ENCODE measurements at places on chromosomes 16 and 17.

DNA sequence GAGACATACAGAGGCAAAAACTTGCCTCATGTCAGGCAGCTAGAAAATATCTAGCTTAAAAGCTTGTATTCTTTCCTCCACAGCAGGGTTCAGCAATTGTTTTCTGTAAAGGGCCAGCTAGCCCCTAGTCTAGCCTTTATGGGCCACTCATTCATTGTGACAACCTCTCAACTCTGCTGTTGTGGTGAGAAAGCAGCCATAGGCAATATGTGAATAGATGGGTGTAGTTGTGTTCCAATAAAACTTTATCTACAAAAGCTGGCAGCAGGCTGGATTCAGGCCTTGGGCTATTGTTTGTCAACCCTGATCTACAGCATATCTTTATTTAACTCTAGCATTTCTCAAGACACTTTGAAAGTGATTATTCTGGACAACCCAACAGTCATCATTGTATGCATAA lies 46.4 kb upstream of the CDYL2 start:
- DNase-seq: no peak

DNA sequence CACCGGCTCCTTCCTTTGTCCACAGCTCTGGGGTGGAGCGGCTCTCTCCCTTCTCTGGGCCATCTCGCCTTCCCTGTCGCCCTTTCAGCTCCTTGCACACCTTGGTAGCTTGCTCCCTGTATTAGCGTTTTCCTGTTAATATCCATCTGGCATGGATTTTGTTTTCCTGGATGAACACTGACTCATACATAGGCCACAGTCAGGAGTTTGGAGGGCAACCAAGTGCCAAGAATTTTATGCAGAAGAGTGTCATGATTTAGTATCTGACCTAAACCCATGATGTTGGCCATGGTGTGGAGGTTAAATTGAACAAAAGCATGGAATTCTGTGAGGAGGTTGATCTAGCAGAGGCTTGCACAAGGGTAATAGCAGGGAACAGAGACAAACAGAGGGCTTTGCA lies 180.9 kb downstream of the AIPL1 start:
- DNase-seq: no peak

- no peak for DNase-seq
These were observed 4.6 kb upstream of the NPIPB2 start for GRCh38 chr16:11946433-11946832.

- DNase-seq: no peak
These were observed 20.4 kb upstream of the CDYL2 start for GRCh38 chr16:80824623-80825364.

GRCh38 chr17:12231355-12231682 lies 210.6 kb downstream of the MAP2K4 start:
- no peak for DNase-seq

DNA sequence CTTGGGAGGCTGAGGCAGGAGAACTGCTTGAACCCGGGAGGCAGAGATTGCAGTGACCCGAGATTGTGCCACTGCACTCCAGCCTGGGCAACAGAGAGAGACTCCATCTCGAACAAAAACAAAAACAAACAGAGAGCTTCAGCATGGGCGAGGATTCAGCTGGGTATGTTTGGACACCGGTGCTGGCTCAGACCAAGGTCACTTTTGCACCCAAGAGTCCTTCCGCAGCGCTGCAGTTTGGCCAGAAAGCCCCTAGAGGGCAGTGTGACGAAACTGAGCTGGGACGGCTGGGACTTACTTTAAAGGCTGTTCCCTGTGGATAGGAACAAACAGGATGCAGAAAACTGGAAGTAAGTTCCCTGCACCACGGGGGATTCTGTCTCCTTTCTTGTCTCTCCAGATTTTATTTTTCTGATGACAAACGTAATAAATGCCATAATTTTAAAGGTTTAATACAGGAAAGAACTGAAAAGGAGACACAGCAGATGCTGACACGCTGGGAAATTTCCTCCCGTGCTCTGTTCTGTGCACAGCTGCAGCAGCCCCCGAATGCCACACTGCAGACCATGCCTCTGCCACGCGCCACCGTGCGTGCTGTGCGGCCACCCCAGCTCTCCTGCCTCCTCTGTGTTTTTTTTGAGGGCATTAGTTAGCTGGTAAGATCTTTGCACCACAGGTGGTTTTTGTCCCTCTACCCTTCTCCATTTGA lies 25.2 kb upstream of the USP36 start:
- DNase-seq: peak; percentile 39

DNA sequence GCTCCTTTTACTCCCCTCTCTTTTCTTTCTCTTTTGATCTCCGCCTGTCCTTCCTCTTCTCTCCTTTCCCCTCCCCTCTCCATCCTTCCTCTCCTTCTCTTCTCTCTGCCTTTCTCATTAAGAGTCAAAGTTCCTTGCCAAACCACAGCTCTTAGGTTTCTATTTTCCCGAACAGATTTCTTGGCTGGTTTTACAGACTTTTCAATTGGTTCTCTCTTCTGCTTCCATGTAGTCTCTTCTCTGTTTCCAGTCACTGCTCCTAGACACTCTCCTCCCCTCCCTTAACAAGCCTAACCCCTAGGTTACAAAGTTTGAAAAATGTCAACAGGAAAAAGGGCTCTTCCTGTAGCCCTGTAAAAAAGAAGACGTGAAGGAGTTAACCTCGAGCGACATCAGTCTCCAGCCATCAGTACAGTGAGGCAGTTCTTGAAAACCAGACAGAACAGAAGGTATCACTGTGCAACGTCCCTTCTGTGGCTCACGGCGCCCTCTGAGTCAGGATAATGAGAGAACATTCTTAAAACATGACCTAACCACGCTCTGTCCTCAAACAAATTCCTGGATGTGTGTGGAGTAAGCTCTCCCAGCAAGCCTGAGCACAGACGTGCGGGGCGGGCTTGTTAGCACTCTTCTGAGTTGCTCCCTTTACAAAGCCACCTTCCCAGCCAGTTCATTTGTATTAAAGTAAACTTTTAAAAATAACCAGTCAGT lies 11.6 kb upstream of the MARCHF10 start:
- no peak for DNase-seq

- no peak for DNase-seq
These were observed 16.4 kb upstream of the RBFOX3 start for GRCh38 chr17:79627184-79627765.

DNA sequence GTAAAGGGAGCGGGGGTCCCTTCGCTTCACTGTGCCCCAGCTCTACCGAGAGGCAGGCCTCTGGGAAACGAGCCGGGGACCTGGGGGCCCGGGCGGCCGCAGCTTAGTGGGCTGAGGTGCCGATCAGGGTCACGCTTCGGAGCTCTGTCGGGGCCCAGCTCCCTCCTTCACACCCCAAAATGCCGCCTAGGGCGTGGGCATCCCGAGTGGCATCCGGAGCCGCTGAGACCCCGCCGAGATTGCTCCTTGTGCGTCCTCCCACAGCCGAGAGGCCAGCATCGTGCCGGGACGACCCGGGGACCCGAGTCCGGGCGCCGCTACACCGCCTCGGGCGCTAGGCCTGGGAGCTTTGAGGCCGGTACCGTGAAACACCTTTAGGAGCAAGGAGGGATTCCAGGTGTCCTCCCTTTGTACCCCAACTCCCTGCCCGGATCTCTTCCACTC lies 1.3 kb downstream of the SALL1 start:
- no peak for DNase-seq

GRCh38 chr17:45414990-45415881 lies 17.4 kb downstream of the ARHGAP27 start:
- no peak for DNase-seq

DNA sequence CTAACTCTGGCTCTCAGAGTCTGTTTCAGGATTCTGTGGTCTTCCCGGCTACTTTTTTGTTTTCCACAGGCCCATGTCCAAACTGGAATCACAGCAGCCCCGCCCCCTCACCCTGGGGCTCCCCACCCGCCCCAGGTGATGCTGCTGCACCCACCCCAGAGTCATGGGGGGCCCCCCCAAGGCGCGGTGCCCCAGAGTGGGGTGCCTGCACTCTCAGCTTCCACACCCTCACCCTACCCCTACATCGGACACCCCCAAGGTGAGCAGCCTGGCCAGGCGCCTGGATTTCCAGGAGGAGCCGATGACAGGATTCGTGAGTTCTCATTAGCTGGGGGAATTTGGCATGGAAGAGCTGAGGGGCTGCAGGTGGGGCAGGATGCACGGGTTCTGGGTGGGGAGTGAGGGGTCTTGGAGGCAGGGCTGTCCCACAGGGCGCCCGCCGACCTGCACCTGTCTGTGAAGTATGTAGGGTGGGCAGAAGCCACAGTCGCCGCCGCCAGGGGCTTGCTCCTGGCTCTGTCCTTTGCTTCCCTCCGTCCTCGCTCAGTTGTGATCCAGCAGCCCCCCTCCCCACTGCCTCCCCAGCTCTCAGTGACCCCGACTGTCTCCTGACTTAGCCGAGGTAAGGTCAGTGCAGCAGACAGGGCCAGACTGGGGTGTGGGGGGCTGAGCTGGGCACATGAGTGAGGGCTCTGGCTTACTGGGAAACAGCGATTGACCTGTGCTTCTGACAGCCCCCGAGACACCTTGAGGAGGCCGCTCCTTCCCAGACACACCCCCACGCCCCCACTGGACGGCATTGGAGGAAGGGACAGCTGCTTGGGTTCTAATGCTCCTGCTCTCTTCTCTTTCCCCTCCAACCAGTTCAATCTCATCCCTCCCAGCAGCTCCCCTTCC lies 10.0 kb downstream of the TUFM start:
- no peak for DNase-seq

- DNase-seq: no peak
These were observed 51.1 kb upstream of the FOXF1 start for GRCh38 chr16:86459266-86459665.

DNA sequence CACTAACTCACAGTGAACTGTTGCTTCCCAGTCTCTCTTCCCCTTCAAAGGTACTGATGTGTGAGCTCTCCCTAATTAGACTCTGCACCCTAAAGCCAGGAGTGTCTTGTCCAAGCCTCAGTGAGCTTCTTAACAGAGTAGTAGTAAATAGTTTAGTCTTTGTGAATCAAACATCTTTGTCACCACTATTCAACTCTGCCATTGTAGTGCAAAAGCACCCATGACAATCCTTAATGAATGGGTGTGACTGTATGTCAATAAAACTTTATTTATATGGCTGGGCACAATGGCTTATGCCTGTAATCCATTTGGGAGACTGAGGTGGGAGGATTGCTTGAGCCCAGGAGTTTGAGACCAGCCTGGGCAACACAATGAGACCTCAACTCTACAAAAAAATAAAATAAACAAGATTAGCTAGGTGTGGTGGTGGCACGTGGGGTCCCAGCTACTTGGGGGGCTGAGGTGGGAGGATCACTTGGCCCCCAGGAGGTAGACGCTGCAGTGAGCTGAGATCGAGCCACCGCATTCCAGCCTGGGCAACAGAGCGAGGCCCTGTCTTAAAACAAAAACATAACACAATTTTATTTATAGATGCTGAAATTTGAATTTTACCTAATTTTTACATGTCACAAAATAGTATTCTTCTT lies 45.5 kb upstream of the TNRC6A start:
- no peak for DNase-seq

GRCh38 chr16:52549011-52549692 lies 2.2 kb upstream of the TOX3 start:
- no peak for DNase-seq

Data from stimulated activated CD8-positive, alpha-beta memory T cell treated with anti-CD3 and anti-CD28 coated beads, Interleukin-15, amount 100 ng/mL, for 1 hour (primary cell).